ENCODE measurements at places on chromosomes 1 and 21. TPM values are rescaled to one million over a fixed set of nuclear protein-coding genes. Genes with fewer than 3 reads are reported as not detected.

Gene CDA
- 0.18 TPM for polyA plus RNA-seq

Gene WDR64
- 0.37 TPM for polyA plus RNA-seq

Gene CRNN
- polyA plus RNA-seq = not detected

DNA sequence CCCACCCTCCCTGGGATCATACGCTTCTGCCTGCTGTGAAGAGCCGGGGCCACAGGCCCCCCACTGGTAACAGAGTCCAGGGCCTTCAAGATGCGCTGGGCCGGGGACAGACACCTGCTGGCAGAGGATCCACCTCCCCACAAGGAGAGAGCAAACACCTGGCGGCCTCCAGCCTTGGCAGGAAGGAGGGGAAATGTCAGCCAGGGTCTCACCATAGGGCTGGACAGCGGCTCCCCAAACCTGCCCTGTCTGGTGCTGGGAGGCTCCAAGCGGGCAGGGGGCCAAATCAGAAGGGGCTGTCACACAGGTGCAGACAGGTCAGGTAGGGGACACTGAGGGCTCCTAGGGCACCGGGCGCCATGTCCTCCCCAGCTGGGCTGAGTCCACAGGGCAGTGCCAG lies 58.9 kb downstream of the KCNAB2 start:
- DNase-seq = no peak

DNA sequence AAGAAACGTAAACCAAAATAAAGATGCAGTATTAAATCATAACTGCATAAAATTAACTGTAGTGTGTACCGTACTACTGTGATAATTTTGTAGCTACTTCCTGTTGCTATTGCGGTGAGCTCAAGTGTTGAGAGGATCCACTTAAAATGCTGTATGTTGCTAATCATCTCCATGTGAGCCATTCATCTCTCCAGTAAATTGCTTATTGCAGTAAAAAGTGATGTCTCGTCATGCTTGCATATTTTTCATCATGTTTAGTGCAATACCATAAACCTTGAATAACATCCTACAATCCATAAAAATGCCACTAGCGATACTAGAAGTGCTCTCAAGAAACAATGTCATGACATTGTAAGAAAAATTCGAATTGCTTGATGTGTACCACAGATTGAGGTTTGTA lies 66.3 kb downstream of the RAVER2 start:
- no peak for DNase-seq
